ENCODE measurements at places on chromosomes 2 and 18. TPM values are rescaled to one million over a fixed set of nuclear protein-coding genes. Genes with fewer than 3 reads are reported as not detected.

DNA sequence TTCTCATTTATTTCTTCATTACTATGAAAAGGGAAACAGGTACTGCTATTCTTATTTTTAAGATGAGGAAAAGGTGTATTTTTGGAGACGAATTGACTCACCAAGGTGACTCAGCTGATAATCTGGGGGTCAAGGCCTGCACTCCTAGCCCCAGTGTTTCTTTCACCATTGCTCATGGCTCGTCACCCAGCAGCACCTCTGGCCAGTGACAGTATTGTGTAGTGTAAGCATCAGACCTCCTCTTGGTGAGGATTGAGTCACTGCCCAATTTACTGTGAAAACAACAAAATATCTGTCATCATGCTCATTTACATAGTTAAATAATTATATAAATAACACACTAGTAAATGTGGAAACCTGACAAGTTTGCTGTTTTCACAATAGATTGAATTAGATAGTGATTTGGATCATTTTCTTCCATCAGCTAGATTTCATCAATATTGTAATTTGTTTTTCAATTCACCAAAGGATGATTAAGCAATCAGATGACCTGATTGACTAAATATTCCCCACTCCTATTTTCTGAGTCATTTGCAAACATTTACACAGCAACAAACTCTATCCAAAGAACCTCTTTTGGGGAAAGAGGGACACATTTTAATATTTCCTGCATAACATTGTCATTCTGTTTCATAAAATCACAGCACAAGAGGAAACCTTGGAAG lies 492.8 kb upstream of the RAB12 start:
- DNase-seq: no peak

GRCh38 chr2:150303281-150303680 lies 184.2 kb downstream of the RND3 start:
- no peak for DNase-seq

DNA sequence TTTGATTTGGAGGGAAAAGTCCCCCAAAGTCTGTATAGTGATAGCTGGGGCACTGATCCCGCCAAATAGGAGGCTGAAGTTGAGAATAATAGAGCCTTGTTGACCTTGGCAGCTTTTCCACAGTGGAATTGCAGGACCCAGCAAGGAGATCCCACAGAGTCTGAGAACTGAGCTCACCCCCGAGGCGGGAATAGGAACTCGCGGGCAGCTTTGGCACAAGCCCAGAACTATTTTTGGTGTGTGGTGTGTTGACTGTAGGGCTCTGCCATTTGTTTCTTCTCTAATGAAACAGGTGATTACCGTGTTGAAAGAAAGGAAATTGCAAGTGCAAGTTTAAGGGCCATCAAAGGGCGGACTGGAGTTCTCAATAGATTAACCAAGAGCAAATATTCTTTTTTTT lies 34.0 kb downstream of the SH3RF3 start:
- DNase-seq: no peak

DNA sequence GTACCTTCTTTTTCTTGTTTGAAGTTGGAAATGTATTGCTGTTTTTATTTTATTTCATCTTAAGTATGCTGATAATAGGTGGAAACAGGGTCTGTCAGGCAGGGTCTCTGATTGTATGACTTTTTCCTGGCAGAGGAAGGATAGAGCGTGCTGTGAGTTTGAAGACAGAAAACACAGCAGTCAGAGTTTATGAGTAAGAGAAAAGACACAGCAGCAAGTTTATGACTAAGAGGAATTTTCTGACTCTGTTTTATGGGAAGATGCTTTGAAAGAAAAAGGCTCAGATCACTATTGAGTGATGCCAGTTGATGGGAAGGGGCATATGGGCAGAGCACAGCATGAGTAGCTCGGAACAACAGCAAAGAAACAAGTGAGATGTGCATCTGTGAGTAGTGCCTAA lies 379.1 kb downstream of the MEIS1 start:
- DNase-seq: no peak

DNA sequence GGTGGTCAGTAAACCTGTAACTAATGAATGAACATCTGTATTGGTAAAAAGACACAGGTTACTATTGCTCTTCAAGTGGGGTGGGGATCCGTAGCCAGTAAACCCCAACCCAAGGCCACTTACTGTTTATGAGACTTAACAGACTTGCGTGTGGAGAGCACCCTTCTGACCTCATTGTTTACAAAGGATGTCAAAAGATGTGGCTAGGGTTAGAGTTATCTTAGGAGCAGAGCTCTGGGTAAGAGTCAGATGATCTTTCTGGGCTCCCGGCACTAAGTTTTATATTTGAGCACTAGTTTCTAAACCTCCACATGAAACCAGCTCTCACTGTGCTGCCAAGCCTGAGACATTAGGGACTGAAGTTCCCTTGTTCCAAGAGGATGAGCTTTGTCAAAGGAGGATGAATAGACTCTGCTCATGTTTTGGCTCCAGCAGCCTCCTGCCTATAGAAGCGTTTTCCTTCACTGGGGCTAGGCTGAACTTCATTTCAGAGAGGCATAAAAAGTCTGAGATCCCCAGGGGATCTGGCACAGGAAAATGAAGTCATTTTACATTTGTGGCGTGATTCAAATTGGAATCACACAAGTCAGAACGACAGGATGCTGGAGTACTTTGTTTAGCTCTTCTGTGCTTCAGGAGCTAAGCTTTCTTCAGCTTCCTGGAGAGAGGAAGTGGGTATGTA lies 403.1 kb upstream of the TRIB2 start:
- no peak for DNase-seq

DNA sequence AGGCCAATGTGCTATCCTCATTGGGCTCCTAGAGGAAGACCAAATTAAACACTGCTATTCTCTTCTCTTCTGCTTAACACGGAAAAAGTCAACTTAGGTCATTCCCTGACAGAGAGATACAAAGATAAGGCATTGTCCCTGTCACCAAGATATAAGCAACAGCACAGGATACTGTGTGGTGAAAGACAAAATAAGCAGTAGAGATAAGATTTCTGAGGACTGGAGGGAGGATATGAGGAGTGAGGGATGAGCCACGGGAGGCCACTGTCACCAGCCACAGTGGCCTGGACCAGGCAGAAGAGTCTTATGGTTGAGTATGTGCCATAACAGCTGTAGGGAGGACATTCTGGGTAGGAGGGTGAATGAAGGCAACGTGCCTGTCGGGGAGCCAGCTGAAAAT lies 54.4 kb upstream of the SLC14A2 start:
- DNase-seq: no peak

GRCh38 chr2:144935191-144935590 lies 415.3 kb upstream of the ZEB2 start:
- no peak for DNase-seq

Gene STAT4
- 1.1 TPM for total RNA-seq

Gene CYP27A1
- total RNA-seq: 32.0 TPM

DNA sequence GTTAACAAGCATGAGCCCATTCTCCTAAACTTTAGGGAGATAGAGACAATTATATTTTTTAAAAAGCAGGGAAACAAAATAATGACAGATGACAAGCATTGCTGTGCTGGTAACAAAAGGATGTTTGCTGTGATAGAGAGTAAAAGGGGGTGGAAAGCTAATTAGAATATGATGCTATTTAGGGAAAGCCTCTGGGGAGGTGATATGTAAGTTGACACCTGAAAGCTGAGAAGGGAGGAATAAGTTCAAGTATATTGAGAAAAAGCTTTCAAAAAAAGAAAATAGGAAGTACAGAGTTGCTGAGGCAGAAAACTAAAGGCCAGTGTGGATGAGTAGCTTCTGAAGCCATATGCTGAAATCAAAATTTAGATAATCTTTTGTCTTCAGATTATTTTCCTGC lies 565.2 kb upstream of the NRXN1 start:
- DNase-seq: no peak

GRCh38 chr2:232997749-232998665 lies 15.0 kb downstream of the NGEF start:
- DNase-seq: no peak

Gene NOSTRIN
- 0.89 TPM for total RNA-seq

GRCh38 chr18:48326901-48327675 lies 82.1 kb downstream of the ZBTB7C start:
- DNase-seq: peak; percentile 42

DNA sequence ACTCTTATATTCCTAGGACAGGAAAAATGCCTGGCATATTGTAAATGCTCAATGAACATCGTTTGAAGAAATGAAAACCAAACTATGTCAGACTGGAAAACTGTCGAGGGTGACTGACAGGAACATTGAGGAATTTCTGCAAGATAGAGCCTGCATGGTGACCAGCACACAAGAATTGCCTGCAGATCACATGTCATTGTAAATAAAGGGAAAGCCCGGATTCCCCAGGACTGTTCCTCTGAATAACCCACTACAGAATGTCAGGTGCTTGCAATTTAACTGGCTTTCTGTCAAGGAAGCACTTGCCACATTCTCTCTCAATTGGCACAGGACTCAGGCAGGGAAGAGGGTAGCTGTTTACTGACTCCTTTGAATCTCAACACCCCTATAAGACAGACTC lies 129.0 kb upstream of the REG3G start:
- DNase-seq: no peak

- no peak for DNase-seq
These were observed 63.0 kb downstream of the RBM43 start for GRCh38 chr2:151198645-151199044.

DNA sequence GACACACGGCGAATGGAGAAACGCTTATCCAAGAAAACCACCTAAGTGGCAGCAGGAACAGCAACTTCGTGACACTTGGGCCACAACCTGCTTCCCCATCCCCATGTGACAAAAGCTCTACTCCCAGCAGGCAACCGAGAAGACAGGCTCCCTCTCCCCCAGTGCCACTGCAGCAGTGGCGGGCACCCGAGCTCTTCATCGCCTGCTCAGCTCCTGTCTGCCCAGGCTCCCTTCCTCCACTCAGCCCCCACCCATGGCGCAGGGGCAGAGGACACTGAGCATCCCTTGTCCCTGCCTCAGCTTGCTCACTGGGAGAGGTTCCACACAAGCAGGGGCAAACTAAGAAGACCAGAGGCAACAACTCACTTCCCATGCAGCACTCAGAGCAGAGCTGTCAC lies 22.9 kb downstream of the SLC66A2 start:
- DNase-seq: no peak

Gene CTAGE1
- total RNA-seq: not detected

DNA sequence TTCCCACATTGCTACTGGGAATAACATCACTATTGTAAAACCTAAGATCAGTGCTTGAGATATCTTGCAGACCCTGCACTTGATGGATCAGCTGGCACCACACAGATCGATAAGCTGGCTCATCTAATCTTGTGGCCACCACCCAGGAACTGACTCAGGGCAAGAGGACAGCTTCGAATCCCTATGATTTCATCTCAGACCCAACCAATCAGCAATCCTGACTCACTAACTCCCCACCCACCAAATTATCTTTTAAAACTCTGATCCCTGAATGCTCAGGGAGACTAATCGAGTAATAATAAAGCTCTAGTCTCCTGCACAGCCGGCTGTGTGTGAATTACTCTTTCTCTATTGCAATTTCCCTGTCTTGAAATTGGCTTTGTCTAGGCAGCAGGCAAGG lies 11.3 kb upstream of the TEX44 start:
- DNase-seq: no peak

DNA sequence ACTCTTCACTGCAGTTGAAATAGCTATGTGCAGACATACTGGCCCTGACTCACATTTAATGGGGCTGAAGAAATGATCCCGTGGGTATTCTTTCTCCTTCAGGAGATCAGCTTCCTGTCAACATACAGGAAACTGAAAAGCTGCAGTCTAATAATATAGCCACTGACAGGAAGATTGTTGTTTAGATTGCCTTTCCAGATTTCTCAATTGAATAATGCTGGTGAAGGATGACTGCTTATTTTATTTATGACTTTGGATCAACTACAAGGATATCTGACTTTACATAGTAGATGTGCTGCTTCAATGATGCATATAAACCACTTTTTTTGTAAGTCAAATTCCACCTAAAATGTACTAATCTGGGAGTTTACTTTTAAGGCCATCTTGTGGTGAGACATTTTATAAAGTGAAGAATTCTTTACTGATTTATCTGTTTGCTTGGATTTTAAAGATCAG lies 93.4 kb upstream of the MAP4K3 start:
- peak; percentile 23 for DNase-seq

Gene ZNF804A
- not detected for total RNA-seq

Gene RNF125
- total RNA-seq: 1.4 TPM

DNA sequence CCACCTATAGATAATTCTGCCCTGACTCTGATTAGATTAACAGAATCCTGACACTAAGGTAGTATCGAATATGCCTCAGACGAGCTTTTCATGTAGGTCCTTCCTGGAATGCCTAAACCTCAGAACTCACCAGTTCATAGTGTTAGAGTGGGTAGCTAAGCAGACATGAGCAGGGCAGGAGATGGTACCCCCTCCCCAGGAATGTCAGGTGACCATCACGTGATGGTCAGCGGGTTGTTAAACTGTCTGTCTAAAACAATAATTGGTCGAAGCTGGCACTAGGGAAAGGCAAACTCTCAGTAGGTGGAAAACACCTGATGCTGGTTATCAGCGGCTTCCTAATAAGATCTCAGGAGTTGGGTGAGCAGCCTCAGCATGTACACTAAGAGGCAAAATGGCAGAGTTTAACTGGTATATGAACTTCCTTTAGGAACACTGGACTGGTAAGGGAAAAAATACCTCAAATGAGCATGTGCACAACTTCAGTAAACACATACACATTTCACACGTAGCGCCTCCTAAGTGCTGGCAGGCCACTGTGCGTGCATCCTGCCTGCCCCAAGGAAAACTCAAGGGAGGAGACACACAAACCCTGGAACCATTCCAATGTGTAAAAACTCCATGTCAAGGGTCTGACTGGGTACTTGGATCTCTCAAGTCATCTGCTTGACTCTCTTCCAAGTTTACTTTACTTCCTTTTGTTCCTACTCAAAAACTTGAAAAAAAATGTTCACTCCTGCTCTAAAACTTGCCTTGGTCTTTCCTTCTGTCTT lies 339.5 kb downstream of the GULP1 start:
- no peak for DNase-seq

Gene COLEC12
- 1.8 TPM for total RNA-seq

- DNase-seq: no peak
These were observed 284.0 kb upstream of the MC4R start for GRCh38 chr18:60656553-60656952.

DNA sequence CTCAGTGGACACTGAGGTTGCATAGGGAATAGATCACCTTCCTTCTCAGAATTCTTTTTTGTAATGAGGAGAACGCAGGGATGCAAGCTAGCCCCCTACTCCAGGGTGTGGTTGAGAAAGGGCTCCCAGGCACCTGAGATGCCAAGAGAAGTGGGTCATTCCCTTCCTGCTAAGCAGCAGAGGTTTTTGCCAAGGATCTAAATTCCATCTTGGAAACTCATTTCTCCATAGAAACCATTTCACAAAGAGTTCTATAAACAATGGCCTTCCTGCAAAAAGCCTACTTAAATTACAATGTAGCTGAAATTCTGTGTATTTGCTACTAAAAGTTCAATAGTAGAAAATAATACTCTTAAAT lies 3.7 kb upstream of the PPP3R1 start:
- DNase-seq: no peak

DNA sequence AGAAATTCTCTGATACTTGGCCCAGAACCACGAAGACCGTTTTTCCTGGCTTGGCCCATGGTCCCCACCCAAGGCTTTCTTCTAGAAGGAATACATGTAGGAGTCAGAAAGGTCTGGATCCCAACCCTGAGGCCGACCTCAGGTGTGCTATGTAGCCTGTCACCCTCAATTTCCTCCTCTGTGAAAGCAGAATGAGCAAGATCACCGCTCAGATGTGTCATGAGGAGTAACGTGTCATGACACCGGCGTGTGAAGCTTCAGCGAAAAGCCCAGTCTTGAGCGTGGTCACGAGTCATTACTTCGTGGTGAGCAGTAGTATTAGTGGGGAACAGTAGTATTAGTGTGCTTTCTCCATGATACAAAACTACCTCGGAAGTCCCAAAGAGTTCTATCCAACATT lies 103.4 kb downstream of the ALPK2 start:
- DNase-seq: no peak

GRCh38 chr18:55300421-55300935 lies 287.5 kb downstream of the TCF4 start:
- DNase-seq: no peak

Gene CCBE1
- total RNA-seq: 1.1 TPM
